ENCODE measurements at places on chromosomes 1 and 21.

- peak; percentile 81 for DNase-seq
Observed at GRCh38 chr1:44714944-44715571, 15.9 kb downstream of the RNU5D-1 start.

- DNase-seq = no peak
Observed at GRCh38 chr1:241063276-241063675, 293.7 kb downstream of the RGS7 start.

GRCh38 chr1:166489356-166489669, 322.5 kb upstream of the FAM78B start:
- no peak for DNase-seq

- peak; percentile 40 for DNase-seq
Observed at GRCh38 chr1:156117414-156118176, 3.1 kb downstream of the LMNA start.

DNA sequence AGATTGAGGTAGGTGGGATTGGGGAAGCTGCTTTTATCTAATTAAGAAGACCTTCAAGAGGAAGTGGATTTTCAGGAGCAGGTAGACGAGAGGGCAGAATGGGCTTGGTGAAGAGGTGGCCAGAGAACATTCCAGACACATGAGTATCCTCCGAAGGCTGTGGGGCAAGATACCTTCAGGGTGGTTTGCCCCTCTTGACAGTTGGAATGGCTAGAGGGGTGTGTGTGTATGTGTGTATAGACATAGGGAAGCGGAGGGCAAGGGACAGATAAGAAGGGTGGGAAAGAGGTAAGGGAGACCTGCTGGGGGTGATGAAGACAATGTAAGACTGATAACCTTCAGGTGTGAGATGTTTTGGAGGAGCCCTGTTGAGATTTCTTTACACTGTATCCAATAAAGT, 46.8 kb upstream of the TSPAN2 start:
- no peak for DNase-seq

DNA sequence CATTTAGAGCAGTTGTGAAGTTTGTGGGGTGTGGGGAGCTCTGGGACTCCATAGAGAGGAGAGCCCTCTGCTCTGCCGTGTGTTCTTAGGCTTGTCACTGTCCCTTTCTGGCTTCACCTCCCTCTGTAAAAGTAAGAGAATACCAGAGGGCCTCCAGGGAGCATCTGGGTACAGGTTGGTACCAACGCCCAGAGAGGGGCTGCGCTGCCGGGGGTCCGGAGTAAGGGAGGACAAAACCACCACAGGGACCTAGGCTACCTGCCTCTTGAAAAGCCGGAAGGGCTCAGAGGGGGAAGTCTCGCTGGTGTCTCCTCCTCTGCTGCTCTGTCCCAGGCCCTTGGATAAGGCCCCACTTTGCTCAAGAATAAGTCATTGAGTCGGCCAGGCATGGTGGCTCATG, 3.1 kb upstream of the TINAGL1 start:
- DNase-seq = no peak

DNA sequence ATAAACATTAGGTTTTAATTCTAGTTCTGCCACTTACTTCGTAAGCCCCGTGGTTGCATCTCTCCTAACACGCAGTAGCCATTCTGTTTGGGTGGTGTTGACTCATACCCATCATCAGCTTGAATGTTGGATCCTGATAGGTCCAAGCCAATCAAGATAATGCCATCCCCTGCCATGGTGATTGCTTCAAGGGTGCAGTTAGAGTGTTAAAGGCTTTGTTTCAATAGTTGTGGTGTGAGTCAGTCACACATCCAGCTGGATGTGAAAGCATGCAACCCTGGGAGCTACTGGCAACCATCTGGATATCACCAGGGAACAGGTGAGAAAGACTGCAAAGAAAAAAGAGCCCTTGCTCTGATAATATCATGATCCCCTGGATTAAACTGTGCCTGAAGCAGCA, 69.1 kb downstream of the OMA1 start:
- no peak for DNase-seq

GRCh38 chr21:34803782-34804370, 135.1 kb downstream of the CLIC6 start:
- DNase-seq = no peak

- DNase-seq = no peak
Observed at GRCh38 chr1:84888753-84889152, 4.3 kb downstream of the LPAR3 start.

DNA sequence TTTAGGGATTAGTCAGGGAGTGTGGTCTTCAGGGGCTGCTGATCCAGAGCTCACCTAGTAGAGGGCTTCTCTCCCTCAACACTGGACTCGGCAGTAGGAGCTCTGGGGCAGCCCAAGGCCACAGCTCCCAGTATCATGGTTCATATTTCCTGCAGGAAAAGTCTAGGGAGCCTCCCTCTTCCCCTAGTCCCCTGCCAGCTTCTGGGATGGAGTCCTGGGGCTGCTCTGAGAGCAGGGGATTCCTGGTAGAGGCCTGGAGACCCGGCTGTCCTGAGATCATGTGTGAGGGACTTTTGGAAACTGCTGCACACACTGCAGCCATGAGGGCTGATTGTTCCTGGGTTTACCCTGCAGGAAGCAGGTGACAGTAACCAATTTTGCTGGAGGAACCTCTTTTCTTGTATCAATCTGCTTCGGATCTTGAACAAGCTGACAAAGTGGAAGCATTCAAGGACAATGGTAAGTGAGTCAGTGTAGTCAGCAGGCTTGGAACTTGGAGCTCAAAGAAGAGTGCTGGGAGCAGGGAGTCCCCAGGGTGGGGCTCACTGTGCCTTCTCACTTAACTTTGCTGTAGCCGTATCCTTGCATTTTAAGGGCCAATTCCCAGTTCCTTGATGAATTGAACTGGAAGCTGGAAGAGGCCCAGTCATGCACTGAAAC, 16.3 kb downstream of the STRIP1 start:
- peak; percentile 29 for DNase-seq

DNA sequence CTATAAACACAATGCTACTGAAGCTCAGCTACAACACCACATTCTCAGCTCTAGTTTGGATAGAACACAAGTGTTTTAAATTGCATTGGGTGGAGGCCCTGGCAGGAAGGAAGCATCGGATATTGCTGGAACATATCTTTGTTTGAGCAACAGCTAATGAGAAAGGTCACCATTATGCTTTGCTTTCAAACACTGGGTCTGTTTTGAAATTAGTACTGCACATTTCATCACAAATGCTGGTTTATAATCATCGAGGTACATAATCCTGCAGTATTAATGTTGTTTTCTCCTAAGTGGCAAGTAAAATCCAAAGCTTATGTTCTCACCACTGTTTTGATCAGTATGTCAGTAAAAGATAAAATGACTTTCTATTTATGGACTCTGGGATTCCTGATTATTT, 61.5 kb upstream of the ARHGAP29 start:
- DNase-seq = peak; percentile 65

GRCh38 chr1:178679237-178679636, 45.8 kb upstream of the RALGPS2 start:
- DNase-seq = no peak

- DNase-seq = no peak
Observed at GRCh38 chr1:109624201-109625010, 4.8 kb downstream of the AMPD2 start.

GRCh38 chr1:97603776-97604175, 317.1 kb downstream of the DPYD start:
- DNase-seq = no peak

GRCh38 chr1:185154912-185155513, 1.7 kb downstream of the TRMT1L start:
- DNase-seq = peak; percentile 47

DNA sequence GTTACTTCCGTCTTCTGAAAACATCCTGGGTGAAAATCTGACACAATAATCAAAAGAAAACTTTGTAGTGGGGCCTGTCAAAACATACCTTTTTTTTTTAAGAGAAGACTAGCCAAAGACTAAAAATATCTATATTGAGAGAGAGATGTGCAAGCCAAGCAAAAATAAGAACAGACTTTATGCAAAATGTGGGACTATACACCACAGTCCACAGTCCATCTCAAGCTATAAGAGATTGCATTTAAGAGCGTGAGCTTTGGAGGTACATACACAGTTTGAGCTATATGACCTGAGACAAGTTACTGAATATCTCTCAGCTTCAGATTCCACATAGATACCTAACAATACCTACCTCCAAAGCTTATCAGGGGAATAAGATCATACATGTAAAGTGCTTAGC, 64.9 kb upstream of the DYNLT5 start:
- DNase-seq = no peak

GRCh38 chr1:231865331-231865730, 238.7 kb downstream of the DISC1 start:
- no peak for DNase-seq

DNA sequence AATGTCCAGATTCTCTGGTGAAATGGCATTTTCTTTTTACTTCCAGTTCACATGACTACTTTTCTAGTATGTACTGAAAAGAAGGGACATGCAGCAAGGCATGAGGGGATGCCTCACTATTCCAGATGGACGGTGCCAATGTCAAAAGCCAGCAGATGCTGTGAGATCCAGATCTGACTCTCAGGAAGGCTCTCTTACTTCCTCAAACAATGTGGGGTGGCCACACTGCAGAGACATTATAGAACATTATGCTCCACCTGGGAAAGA, 17.7 kb downstream of the CRYZ start:
- no peak for DNase-seq
